ENCODE measurements at places on chromosomes 7 and 10.

DNA sequence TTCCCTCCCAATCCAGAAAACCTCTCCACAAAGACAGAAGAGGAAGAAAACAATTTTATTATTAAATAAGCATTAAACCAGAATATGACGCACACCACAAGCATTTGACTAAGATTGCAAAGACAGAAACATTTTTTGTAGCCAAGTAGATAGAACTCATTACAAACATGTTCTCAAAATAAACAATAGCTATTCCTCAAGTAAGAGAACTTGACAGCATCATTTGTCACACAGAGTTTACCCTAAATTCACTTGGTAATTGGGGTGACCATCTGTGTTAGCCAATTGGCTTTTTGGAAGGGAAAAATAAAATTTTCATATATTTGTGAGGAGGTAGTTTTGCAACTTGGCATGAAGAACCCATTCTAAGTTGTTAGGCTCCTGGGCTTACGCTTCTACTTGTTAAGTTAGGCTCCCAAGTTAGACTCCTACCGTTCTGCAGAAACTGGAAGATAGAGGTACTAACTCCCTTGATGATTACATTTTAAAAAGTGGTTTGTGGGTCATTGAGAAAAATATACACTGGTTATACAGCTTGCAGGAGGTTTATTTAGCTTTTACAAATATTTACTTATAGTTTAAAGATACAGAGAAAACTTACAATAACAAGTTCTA is 618.6 kb upstream of the CNTNAP2 start:
- no peak for DNase-seq

DNA sequence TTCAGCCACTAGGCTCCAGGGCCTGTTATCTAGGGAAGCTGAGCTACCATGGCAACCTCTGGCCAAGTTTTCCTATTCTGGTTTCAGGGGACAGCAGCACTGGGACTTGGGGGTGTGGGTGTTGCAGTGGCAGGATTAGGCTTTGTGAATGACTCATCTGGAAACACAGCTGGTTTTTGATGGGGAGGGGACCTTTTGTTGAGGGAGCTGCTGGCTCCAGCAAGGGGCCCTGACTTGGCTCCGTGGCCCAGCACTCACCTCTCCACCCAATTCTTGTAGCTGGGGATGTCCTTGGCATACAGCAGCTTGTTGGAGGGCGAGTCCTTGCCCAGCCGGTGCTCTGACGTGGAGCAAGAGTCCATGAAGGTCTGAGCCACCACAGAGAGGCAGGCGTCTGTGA is 435.9 kb downstream of the PLXNA4 start:
- DNase-seq, result no peak

DNA sequence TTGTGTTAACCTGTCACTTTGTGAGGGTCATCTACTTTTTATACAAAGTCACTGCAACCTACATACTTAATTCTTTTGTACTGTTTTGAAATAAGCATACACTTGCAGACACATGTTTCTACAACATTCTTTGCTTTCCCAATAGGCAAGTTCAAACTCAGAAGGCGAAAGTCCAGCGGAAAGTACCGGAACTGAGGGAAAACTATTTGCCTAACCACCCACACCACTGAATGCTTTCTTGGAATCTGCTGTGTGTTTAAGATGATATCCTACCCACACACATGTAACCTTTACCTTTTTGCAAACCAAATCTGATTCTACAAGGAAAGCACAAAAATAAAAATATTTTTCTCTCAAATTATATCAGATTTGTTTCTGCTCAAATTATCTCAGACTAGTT is 139.4 kb upstream of the AGR3 start:
- no peak for DNase-seq

GRCh38 chr10:78250313-78251015 is 216.8 kb downstream of the RPS24 start:
- no peak for DNase-seq

DNA sequence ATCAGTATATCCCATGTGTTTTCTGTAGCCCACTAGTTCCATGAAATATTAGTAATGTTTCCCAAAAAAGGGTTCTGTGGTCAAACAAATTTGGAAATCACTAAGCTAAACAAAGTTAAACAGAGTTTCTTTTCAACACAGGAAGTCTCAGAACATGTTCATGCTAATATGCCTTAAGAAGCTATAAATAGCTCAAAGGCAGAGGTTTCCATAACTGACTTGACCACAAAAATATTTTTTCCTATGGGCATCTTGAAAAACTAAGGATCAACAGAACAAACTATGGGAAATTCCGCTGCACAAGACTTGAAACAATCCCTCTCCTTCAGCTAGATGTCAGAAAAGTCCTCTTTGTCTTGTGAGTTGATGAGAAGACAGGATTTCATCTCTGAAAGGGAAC is 59.7 kb downstream of the SEM1 start:
- no peak for DNase-seq

GRCh38 chr10:78589687-78590086 is 479.1 kb upstream of the ZMIZ1 start:
- DNase-seq, result no peak

GRCh38 chr10:128557149-128557710 is 431.0 kb upstream of the MKI67 start:
- no peak for DNase-seq

GRCh38 chr7:123538189-123538714 is 3.9 kb upstream of the IQUB start:
- DNase-seq, result no peak

GRCh38 chr10:47283848-47284247 is 16.1 kb upstream of the GDF10 start:
- no peak for DNase-seq

DNA sequence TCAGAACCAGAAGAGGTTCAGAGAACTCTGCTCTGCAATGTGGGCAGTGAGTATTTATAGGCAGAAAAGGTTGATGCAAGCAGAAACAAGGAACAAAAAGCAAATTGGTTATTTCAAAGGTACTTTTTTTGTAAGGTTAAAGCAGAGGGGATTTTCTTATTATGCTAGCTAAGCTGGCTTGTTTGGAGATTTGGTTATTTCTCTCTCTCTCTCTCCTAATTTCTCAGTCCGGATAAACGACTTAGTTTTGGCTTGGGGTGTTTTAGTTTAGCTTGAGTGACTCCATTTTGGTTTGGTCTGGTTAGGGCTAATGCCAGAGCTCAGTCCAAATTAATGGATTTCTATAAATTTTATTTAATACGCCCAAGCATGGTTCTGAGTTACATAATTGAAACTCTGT is 566.8 kb downstream of the SH2D4B start:
- no peak for DNase-seq

DNA sequence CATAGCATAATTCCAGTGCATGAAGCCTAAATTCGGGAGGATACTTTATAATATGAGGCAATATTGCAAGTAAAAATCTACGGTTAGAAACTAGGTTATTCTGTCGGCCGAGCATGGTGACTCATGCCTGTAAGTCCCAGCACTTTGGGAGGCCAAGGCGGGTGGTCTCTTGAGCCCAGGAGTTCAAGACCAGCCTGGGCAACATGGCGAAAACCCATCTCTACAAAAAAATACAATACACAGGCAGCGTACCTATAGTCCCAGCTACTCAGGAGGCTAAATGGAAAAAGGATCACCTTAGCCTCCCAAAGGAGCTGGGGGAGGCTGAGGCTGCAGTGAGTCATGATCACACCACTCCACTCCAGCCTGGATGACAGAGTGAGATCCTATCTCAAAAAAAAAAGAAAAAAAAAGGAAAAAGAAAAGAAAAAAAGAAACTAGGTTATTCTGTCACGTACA is 14.2 kb downstream of the SKAP2 start:
- DNase-seq, result no peak

GRCh38 chr10:75825661-75826060 is 394.2 kb downstream of the LRMDA start:
- DNase-seq, result no peak

DNA sequence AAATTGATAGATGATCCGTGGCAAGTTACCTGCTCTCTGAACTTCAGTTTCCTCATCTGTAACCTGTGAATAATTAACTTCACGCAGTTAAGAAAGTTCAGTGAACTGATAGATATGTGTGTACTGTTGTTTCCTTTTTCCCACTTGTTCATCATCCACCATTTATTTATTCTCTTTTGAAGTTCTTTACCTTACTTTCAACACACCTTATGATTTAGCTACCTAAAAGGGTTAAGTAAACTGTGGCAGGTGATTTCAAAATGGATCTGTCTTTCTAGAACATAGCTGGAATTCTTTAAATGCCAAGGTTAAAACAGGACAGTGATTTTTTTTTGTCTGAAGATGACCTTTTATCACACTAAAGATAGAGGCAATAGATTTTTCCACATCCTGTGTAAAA is 27.4 kb upstream of the MALRD1 start:
- DNase-seq, result no peak

DNA sequence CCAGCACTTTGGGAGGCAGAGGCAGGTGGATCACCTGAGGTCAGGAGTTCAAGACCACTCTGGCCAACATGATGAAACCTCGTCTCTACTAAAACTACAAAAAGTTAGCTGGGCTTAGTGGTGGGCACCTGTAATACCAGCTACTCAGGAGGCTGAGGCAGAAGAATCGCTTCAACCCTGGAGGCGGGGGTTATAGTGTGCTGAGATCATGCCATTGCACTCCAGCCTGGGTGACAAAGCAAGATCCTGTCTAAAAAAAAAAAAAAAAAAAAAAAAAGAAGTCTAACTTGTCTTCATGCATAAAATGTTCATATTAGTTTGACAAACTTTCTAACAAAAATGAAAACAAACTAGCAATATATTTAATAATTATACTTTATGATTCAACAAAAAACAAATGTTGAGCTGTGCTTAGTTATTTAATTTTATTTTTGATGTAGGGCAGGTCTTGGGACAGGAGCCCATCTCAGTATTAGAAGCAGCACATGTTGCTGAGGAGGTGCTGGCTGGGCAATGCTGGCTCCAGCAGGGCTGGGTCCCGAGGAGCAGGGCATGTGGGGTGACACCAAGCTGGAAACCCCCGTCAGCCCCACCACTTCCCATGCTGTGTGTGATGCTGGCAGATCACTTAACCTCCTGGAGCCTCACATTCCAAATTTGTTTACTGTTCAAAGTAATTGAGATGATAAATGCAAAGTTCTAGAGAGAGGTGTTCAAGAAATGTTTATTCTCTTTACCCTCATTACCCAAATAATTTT is 335.3 kb upstream of the KLF6 start:
- no peak for DNase-seq

GRCh38 chr7:56174346-56174874 is 58.2 kb upstream of the NUPR2 start:
- no peak for DNase-seq

DNA sequence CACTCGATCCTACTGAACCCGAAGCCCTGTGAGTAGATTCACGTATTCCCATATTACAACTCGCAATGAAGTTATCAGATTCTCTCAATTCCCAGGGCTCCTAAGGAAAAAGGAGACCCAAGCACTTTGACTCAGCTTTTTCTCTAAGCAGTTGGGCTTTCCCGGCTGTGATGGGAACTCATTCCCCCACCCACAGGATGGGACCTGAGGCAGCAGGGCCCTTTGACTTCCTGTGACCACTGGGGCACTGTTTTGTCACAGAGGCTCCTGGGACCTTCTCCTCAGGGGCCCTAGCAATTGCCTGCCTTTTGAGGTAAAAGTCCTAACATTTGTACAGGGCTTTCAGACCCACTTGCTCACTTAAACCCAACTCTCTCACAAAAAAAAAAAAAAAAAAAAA is 122.8 kb upstream of the PDLIM1 start:
- no peak for DNase-seq
